NCI-H748 treated with DMSO at 0.1 percent for 48 hours (cell line): ENCODE measurements at places on chromosomes 2 and 18.

DNA sequence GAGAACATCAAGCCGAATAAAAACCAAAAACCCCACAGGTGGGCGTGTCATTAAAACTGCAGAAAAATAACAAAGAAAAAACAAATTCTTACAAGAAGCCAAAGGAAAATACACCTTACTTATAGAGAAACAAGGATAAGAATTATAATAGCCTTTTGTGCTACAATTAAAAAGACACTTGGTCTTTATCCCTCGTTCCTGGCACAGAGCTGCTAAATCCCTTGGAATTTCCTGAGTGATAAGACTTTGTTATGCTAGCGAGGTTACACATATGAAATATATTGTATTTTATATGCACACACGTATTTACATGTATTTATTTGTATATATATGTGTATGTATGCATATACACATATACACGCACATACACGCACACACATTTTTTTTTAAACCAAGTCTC is 325.3 kb upstream of the TFPI start:
- DNase-seq = no peak

DNA sequence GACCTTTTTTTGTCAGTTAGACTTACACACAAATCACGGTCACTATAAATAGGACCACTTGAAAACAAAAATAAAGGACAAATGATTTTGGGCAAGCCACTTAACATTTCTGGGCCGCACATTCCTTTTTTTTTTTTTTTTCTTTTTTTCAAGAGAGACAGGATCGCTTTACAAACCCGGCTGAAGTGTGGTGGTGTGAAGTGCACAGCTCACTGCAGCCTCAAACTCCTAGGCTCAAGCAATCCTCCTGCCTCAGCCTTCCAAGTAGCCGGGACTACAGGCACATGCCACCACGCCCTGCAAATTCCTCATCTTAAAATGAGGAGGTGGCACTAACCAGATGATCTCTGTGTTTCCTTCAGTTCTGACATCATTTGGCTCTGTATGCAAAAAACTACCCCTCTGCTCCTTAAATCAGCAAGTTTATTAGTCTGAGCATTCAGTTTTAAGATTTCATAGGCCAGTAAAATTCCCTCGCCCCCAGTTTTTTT is 28.3 kb upstream of the MRO start:
- no peak for DNase-seq

GRCh38 chr2:214450118-214450894 is 39.5 kb downstream of the VWC2L start:
- no peak for DNase-seq

- no peak for DNase-seq
These were observed 215.4 kb downstream of the NYAP2 start for GRCh38 chr2:225614915-225615314.

DNA sequence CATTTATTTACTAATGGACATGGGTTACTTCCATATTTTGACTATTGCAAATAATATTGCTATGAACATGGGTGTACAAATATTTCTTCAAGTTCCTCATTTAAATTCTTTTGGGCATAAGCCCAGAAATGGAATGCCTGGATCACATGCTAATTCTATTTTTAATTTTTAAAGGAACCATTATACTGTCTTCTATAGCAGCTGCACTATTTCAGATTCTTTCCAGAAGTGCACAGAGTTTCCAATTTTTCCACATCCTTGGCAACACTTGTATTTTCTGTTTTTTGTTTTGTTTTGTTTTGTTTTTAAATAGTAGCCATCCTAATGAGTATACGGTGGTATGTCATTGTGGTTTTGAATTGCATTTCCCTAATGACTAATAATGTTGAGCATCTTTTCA is 8.5 kb upstream of the RALBP1 start:
- DNase-seq = no peak

DNA sequence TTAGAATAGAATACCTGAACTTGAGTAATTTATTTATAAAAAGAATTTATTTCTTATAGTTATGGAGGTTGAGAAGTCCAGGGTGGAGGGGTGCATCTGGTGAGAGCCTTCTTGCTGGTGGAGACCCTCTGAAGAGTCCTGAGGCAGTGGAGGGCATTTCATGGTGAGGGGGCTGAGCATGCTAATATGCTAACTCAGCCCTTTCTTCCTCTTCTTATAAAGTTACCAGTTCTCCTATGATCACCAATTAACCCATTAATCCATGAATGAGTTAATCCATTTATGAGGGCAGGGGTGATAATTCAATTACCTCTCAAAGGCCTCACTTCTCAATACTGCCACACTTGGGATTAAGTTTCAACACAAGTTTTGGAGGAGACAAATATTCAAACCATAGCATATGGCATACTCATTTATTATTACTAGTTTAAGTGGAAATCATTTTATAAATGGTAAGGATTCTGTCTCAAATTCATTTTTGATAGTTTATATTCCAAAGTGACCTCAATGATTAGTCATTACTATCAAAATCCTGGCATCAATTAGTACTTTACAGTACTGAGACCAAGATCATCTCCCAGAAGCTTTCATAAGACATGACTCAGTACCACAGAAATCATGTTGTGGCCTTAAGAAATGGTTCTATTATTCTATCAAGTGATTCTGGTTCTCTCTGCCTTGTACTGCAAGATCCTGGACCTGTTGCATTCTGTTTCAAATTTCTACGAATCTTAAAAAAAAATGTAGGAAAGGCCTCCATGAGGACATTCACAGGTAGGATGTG is 5.5 kb downstream of the ZNF396 start:
- no peak for DNase-seq

- no peak for DNase-seq
These were observed 312.1 kb downstream of the TMX3 start for GRCh38 chr18:68402784-68403183.

- no peak for DNase-seq
These were observed 573.5 kb upstream of the CNTNAP5 start for GRCh38 chr2:123451542-123451941.

DNA sequence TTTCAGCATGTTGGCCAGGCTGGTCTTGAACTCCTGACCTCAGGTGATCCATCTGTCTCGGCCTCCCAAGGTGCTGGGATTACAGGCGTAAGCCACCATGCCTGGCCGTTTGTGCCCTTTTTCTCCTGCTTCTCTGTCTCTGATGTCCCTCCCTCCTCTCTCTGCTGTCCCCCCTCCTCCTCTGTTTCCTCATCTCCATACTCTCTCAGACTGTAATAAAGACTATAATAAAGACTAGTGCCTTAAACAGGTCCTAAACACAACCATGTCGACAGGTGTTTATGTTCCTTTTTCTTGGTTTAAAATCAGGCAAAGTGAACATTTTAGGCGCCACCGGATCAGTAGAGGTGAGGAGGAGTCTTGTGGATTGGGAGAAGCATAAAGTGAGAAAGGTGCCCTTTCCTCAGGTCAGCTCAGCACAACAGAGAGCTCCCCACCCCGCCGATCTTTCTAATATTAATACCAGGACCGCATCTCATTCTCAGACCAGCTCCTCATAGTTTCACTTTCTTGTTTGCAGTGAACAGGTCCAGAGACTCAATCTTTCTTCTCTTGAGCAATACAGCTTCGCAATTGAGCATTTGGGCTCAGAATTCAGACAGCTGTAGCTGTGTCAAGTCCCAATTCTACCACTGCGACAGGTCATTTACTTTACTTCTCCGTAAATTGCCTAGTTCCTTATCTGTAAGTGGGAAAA is 23.7 kb downstream of the TIMM21 start:
- DNase-seq = no peak

GRCh38 chr18:46334868-46335281 is 230.7 kb downstream of the HAUS1 start:
- no peak for DNase-seq

DNA sequence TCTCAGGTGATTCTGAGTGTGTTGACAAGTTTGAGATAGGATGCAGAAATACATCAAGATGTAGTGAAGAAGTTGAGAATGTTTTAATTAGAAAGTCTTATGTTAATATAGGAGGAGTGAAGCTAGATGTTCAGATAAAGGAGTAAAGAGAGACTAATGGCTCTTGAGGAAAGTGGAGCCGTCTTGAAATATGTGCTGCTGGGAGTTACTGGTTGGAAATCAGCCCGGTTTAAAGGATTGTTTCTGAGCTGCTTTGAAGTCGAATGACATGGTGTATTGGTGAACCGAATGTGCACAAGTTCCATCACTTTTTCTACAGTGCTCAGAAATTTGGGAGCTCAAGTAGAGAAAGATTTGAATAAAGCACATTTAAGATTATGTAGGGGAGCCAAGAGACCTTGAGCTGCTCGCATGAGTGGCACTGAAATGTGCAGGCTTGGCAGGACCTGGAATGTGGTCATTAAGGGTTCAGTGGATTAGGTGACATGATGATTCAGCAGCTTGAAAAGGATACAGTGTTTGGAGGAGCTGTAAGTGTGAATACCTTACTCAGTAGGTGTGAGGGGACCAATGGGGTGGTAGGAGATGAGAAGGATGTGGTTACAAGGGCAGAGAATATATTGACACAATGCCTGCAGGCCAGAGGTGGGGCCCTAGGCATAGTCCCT is 68.6 kb downstream of the CAB39 start:
- no peak for DNase-seq

DNA sequence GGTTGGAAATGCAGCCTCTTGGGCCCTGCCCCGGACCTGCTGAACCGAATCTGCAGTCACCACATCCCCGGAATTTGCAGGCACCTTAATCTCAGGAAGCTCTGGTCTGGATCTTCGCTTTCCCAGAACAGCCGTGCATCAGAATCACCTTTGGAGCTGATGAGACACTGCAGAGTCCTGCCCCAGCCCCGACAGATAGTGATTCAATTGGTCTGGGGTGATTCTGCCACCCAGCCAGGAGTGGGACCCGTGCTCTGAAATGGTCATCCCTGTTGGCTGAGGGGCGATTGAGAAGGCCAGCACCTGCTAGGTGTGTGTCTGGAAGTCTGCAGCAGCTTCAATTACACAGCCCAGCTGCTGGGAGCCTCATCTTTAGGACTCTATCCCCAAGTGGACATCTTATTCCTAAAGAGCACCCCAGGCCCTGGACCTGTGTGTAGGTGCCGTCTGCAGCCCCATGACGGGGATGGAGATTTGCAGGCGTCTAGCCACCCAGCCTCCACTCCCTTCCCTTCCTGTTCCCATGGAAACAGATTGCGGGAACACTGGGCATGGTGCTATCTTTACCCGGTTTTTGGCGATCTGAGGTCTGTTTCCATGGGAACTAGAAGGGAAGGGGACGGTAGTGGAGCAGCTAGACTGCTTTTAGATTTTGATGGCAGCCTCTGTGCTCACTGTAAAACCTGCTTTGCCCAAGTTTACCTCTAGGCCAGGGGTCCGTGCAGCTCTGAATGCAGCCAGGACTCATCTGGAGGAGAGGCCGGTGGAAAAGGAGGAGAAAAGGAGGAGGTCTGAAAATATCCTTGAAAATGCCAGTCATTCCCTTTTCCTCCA is 156.1 kb downstream of the LDLRAD4 start:
- DNase-seq = peak; percentile 48

GRCh38 chr2:60855989-60856669 is 25.2 kb upstream of the REL start:
- DNase-seq = no peak

- no peak for DNase-seq
These were observed 1355.4 kb upstream of the ACVR2A start for GRCh38 chr2:146489386-146489785.

DNA sequence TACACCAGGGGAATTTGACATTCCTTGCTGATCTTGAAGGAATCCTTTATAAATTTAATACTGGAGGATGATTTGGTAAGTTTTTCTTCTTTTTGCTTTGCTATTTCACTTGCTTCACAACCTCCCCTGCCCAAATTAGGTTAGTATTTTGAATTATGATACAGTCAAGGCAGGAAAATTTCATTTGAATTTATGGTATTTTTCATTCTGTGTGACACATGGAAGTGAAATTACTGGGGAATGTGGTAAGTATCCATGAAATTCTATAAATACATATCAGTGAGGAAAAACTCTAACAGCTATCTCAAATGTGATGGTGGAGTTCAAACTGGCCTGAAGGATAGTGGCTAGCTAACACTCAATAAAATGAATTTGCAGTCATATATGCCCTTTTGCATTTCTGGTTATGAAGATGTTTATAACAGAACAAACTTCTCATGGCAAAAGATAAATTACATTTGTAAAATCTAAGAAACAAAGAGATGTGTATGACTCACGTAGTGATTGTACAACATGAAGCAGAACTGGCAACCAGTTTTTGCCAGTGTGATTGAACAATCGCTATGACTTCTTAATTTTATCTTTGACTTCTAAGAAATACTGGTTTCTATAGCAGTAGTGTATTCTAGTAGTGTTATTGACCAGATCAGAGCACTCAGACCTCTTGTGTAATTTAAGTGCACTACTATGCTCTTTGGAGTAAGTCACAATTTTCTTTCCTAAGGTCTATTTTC is 152.6 kb downstream of the IKZF2 start:
- DNase-seq = no peak

- DNase-seq = no peak
These were observed 536 bp downstream of the VPS54 start for GRCh38 chr2:64018701-64019082.

DNA sequence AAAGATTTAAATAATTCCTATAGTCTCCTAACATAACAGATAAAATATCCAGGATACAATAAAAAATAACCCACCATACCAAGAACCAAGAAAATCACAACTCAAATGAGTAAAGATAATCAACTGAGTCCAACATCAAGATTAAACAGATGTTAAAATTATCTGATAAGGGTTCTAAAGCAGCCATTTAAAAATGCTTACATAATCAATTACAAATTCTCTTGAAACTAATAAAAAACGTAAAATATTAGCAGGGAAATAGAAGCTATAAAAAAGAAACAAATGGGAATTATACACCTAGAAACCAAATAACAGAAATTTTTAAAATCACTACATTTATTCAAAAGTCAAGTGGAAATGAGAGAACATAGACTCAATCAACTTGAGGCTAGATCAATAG is 297.7 kb upstream of the RAB6C start:
- no peak for DNase-seq

- DNase-seq = no peak
These were observed 2.9 kb upstream of the SLC40A1 start for GRCh38 chr2:189583227-189584198.

DNA sequence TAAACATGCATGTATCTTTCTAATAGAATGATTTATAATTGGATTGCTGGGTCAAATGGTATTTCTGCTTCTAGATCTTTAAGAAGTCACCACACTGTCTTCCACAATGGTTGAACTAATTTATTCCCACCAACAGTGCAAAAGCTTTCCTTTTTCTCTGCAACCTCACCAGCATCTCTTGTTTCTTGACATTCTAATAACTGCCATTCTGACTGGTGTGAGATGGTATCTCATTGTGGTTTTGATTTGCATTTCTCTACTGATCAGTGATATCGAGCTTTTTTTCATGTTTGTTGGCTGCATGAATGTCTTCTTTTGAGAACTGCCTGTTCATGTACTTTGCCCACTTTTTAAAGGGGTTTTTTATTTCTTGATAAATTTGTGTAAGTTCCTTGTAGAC is 182.5 kb downstream of the ANKRD44 start:
- no peak for DNase-seq

DNA sequence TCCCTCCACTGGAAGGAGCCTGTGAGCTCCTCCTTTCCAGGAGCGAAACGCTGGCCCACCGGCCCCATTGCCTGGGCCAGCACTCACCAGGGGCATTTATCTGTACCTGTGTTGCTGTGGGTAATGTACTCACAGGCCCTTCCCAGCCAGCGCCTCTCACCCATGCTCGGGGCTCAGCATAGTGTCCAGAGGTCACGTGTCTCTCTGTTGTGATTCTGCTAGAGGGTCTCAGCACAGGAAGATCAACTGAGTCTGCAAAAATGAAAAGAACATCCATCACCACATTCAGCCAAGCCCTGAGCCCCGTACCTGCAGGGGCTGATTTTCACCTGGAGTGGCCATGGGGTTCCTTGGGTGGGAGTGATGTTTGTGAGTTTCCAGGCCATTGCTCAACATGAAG is 103.1 kb upstream of the TPO start:
- DNase-seq = no peak

- no peak for DNase-seq
These were observed 17.9 kb upstream of the SFXN5 start for GRCh38 chr2:73089270-73090030.
